ENCODE measurements at places on chromosomes 5 and 9.
A peak's percentile ranks its signal among the peaks of the same experiment; 100 is the strongest.

DNA sequence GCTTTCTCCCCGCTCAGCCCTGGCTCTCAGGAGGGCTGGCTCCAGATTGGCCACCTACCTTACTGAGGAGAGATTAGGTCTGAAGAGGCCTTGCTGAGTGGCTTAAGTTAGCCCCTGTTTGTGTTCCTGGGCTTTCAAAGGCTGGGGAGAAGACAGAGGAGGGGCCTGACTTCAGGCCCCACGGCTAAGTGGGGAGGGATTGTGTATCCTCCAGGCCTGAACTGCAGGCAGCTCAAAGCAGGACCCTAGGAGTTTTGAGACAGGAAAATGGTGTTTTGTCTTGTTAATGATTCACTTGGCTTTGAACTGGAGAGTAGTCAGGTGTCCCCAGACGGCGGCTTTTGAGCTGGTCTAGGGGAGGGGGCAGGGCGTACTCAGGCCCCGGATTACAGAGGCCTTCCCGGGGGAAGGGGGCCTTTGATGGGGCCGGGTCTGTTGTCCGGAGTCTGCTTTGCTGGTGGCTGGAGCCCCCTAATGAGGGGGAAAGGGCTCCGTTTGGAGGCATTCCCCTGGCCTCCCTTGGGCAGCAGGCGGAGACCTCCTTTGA is 162.0 kb upstream of the SMIM23 start:
- no peak for DNase-seq

- DNase-seq: no peak
Measured at GRCh38 chr5:15799612-15800011, 299.6 kb downstream of the FBXL7 start.

DNA sequence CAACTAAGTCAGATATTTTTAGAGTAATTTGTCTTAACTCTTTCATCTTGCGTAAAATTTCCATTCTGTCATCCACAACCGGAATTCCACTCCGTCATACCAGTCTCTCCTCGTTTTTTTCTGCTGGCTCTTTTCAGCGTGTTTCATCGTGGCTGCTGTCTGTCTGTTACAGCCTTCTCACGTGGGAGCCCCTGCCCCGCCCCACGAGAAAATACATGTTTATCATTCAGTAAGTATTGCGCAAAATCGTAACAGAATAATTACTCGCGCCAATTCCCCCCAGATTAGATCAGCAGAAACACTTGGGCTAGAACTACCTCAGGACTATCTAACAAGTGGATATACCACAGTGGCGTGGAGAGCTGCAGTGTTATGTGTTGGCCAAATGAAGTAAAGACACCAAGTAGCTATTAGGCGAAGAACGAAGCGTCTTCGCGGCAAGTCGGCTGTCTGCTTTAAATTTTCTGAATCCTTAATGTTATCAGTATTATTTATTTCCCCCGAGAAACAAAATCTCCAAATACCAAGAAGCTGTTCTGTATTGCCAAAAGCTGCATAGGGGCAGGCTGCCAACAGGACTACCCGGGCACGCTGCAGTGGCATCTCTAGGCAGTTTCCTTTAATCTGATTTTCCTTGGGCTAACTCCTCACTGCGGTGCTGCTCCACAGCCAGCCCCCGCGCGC is 566 bp upstream of the FOCAD start:
- DNase-seq: peak; percentile 66

DNA sequence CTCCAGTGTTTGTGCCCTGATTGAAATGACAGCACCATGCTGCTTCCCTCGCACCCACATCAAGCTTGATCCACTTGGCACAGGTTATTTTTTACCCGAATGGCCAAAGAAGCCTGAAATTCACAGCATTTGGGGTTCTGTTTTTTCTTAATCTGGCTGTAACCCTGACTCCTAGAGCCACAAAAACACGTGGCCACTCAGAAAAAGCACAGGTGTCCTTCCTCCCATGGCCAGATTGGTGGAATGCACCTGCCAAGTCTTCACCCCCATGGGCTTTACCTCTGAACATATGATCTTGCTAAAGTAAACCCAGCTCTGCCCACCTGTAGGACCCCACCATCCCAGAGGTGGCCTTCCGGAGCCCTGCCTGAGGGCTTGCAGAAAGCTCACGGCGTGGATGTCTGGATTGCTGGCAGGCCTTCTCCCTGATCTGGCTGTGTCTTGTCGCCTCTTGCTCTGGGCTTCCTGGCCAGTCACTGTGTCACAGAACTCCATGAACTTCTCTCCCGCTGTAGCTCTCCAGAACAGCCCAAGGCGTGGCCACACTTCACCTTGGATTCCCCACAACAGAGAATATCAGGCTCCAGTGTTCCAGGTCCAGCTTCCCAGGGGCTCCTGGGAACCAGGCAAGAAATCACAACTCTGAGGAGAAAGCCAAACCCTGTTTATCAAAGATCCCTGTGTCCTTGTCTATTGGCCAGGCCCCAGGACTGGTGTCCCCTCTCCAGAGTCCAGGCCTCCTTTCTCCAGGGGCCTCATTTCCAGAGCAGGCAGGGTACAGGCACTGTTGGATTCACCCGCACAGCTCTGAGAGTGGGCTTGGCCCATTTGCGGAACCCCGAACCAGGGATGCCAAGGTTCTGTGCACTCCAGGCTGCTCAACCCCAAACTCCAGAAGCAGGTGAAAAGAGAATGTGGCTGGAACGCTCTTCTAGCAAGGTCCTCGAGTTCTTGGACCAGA is 272.5 kb downstream of the SYK start:
- DNase-seq: no peak

GRCh38 chr9:91807643-91808246 is 142.3 kb downstream of the ROR2 start:
- peak; percentile 17 for DNase-seq

DNA sequence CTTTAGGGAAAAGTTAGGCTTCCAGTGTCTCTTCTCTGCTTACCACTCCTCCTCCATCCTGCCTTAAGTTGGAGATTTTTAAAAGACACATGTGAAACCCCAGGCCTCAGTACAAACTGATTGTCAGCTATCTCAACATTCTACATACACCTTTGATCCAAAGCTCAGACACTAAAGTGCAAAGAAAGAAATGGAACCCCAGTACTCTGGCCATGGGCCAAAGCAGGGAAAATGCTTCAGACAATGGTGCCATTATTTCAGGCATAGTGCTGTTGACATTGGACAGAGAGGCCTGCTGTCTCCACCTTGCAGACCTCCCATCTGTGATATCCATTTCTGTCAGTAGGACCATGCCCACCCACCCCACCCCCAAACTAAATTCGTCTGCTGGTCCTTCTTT is 49.1 kb downstream of the G3BP1 start:
- no peak for DNase-seq

Measured in MV-4-11 (cell line).